SIG-M5 (cell line): ENCODE measurements at places on chromosomes 6 and 20.

- no peak for DNase-seq
Observed at GRCh38 chr6:148828047-148828446, 81.2 kb downstream of the UST start.

DNA sequence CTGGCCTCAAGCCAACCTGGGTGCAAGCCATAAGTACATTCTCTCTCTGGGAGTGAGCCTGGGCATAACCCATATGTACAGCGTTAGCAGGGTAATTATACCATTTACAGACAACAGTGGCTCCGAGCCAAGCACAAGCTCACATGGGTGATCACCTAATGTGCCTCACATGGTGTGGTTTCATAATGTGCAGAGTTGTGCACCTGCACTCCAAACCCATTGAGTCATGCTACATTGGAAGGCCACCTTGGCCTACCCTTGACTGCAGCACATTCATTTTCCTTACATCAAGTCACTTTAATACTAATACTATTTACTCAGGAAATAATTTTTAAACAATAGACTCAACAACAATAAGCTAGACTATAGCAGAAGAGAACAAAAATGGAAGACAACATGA, 194.5 kb upstream of the PLN start:
- no peak for DNase-seq

- no peak for DNase-seq
Observed at GRCh38 chr6:76612954-76613353, 540.5 kb upstream of the IMPG1 start.

DNA sequence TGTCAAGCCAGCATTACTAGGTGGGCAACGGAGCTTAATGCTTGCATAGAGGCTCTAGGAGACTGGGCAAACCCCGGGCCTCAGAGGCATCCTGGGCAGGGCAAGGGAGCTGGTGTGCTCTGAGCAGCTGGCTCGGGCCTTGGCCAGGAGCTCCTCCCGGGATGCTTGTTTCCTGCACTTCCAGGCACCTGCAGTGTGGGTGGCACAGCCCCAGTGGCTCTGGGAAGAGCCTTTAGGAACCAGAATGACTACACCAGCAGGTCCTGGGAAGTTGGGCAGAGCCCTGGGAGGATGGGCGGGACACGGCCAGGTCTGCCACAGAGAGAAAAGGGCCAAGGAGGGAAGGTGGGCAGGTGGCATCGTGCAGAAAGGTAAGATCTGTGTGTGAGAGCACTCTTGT, 80.4 kb upstream of the CD93 start:
- no peak for DNase-seq

GRCh38 chr6:143901885-143902750, 37.8 kb downstream of the ZC2HC1B start:
- no peak for DNase-seq

DNA sequence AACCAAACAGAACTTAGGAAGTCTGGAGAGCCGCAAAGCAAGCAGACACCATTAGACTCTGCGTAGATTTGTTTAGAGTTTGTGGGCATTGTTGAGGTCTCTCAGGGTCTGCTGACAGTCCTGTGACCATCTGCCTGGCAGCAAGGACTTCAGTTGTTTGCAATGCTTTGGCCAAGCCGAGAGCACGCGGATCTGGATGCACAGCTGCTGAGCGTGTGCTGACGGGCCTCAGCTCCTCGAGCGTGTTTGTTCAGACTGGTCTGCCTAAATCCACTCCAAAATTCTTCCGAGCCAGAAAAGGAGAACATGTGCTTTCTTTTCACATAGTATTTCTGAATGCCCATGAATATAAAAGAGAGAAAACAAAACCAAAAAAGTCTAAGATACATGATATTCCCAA, 159.0 kb downstream of the ZNF217 start:
- no peak for DNase-seq
